ENCODE measurements at places on chromosomes 1 and 21.

DNA sequence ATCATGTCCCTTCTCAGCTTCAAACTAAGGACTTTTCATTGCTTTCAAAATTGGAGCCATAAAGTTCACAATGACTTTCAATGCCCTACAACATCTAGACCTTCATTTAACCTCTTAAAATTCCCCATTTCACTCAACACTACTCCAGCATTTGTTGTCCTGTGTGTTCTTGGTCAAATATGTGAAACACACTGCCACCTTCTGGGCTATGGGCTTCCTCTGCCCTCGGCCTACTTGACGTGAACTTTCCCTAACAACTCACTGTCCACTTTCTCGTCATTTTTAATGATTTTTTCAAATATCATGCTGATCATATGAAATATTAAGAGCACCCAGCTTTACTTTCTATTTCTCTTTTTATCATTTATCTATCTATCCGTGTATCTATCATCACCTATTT, 2018.4 kb downstream of the NCAM2 start:
- DNase-seq, result no peak

DNA sequence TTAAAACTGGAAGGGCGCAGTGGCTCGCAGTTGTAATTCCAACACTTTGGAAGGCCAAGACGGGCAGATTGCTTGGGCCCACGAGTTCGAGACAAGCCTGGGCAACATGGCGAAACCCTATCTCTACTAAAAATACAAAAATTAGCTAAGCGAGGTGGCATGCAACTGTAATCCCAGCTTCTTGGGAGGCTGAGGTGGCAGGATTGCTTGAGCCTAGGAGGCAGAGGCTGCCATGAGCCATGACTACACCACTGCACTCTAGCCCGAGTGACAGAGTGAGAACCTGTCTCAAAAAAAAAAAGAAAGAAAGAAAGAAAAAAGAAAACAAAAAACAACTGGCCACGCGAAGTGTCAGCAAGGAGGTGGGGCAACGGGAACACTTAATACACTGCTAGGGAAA, 6.3 kb downstream of the UBE2G2 start:
- DNase-seq, result no peak

GRCh38 chr21:41817228-41817627, 50.4 kb upstream of the RIPK4 start:
- peak; percentile 10 for DNase-seq

DNA sequence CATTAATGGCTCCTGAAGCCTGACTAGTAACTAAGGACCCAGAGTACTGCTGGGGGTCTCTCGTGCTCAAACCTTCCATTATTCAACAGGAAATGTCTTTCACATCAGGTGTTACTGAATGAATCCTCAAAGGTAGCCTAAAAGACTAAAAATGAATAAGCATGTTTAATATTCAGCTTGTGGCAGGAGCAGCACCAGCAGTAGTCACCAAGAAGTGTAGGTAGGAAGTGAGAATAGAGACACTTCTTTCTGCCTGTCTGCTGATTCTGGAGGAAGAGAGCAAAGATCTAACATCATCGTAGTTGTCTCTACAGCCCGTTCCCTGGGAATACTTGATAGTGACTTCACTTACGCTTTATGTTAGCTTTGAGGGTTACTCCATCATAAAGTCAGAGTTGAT, 7.6 kb upstream of the SLC30A1 start:
- DNase-seq, result no peak

DNA sequence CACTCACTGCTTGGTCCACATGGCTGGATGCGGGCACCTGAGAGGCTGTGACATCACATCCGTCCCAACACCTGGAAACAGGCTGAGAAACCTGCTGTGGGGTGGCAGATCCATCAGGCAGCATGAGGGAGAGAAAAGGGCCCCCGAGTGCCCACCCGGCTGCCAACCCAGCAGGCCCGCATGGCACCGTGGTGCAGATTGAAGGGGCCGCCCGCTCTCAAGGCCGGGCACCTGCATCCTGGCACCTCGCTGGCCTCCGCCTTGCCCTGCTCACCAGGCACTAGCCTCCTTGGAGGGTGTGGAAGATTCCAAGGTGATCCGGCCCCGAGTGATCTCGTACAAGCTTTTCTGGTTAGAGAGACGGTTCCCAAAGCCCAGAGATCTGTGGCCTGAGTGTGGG, 110.5 kb downstream of the PRDM16 start:
- DNase-seq, result no peak

All from NCI-H774 (cell line).